Aorta (tissue), 5 donors: ENCODE measurements at places on chromosomes 13 and 19. TPM values are rescaled to one million over a fixed set of nuclear protein-coding genes. Genes with fewer than 3 reads are reported as not detected.

- no peaks in the 10 kb centered on the region for H3K4me1 ChIP-seq
- no peaks in the 10 kb centered on the region for H3K27me3 ChIP-seq
- no peak overlapping the region for H3K4me3 ChIP-seq
- no peak overlapping the region for H3K27ac ChIP-seq
- no peak for DNase-seq
Observed at GRCh38 chr13:107767119-107767518, 448.2 kb downstream of the LIG4 start.

POSTN gene
- polyA plus RNA-seq = 218 TPM

POU4F1 gene
- polyA plus RNA-seq = 2.3 TPM

DNA sequence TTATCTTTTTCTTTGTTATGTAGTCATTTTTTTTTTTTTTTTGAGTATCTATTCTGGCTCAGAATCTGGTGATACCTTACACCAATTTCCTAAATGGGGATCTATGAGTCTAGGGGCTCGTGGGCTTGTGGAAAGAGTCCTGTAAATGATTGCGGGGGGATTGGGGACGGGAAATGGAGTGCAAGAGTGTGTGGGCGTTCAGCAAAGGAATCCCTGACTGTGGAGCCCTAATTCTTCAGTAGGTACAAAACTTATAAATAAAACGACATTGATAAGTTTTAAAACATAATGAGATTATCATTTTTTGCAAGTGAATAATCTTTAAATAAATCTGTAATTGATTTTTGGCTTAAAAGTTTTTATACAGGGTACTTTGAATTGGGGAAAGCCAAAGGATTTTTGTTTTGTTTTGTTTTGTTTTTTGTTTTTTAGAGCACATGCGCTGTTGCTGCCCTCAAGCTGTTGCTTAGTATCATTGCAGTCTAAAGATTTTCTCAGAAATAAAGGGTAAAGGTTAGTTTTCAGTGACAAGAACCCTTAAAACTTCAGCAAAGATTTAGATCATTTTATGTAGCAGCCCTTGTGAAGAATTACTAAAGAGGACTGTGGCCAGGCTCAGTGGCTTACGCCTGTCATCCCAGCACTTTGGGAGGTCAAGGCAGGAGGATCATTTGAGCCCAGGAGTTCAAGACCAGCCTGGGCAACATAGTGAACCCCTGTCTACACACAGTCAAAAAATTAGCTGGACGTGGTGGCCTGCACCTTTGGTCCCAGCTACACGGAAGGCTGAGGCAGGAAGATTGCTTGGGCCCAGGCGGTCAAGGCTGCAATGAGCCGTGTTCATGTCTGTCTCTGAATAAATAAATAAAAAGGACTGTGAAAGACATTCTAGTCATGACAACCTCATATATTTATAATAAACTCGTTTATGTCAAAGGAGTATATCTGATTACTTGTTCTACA, 1.7 kb downstream of the ERCC5 start:
- H3K4me1 ChIP-seq = no peaks in the 10 kb centered on the region
- DNase-seq = no peak
- no peaks in the 10 kb centered on the region for H3K27me3 ChIP-seq
- H3K36me3 ChIP-seq = no peaks in the 10 kb centered on the region

- H3K27ac ChIP-seq = no peak overlapping the region
- no peak for DNase-seq
- no peaks in the 10 kb centered on the region for H3K4me1 ChIP-seq
- H3K4me3 ChIP-seq = no peak overlapping the region
- H3K36me3 ChIP-seq = peaks cover 5% of the 10 kb centered on the region
Observed at GRCh38 chr19:55695511-55696290, 20.7 kb downstream of the EPN1 start.

GRCh38 chr19:3658004-3658869, 31.6 kb upstream of the CACTIN start:
- no peaks in the 10 kb centered on the region for H3K4me1 ChIP-seq
- DNase-seq = no peak
- H3K27ac ChIP-seq = no peak overlapping the region
- no peaks in the 10 kb centered on the region for H3K27me3 ChIP-seq
- H3K36me3 ChIP-seq = peaks cover 4% of the 10 kb centered on the region

DNA sequence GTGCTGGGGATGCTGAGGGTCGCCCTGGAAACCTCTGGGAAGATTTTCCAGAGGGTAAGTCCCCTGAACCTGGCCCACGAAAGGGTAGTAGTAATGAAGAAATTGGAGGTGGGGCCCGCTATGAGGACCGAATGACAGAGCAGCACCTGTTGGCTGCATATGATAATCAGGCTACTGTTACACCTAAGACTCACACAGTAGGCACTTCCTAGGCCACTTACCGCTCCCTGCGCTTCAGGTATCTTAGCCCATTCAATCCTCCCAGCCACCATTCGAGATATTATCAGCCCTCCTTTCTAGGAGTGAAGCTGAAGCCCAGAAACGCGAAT, 4.3 kb upstream of the LRFN3 start:
- no peaks in the 10 kb centered on the region for H3K27me3 ChIP-seq
- no peak overlapping the region for H3K4me3 ChIP-seq
- no peak overlapping the region for H3K27ac ChIP-seq

GRIN3B gene
- not detected for polyA plus RNA-seq

SSC5D gene
- polyA plus RNA-seq = 3.7 TPM

LGALS14 gene
- not detected for polyA plus RNA-seq

DNA sequence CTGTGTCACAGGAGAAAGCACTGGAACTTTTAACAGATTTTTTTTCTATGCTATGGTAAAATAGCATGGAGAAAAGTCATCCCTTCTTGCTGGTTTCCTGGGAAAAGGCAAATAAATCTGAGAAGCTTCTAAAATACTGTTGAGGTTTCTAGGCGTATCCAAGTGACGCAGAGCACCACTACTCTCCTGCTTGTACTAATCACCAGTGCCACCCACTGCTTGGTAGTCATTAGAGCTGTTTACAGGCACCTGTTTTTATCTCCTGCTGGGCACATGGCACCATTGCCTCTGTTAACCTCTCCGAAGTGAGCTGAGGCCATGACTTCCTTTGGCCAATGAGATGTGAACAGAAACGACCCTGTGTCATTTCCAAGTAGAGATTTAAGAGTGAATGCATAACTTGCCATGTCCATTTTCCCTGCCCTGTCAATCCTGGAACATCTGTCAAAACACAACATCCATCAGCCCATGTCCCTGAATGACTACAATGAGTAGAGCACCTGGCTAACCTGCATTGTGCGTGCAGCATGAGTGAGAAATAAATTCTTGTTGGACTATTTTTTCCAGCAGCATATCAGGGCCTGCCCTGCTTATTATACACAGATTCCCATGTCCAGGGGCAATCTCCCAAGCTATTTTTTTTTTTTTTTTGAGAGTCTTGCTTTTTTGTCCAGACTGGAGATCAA, 17.3 kb upstream of the OXGR1 start:
- no peak overlapping the region for H3K4me3 ChIP-seq
- no peak for DNase-seq
- H3K27me3 ChIP-seq = no peaks in the 10 kb centered on the region
- H3K4me1 ChIP-seq = no peaks in the 10 kb centered on the region

DNA sequence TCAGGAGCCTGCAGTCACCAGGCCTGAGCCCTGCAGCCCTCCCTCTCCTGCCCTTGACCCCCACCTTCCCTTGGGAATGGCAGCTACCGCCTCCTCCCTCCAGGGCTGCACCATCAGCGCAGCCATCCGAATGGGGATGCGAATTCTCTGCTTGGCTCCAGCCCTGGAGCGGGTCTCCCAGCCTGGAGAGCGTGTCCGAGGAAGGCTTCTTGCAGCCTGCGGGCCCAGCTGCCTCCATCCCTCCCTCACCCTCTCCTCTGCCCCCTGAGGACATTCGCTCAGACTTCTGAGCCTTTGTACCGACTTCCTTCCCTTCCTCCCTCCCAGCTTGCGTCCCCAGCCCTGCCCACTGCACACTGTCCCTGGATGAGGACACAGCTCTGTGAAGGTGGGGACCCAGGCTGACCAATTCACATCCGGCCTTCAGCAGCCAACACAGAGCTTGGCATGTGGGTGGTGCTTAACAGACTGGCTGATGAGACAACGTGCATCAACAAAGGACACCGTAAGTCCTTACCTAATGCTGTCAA, 6.0 kb upstream of the NKPD1 start:
- H3K4me3 ChIP-seq = no peak overlapping the region
- no peak overlapping the region for H3K27ac ChIP-seq
- H3K4me1 ChIP-seq = no peaks in the 10 kb centered on the region
- H3K27me3 ChIP-seq = no peaks in the 10 kb centered on the region
- no peaks in the 10 kb centered on the region for H3K36me3 ChIP-seq

DNA sequence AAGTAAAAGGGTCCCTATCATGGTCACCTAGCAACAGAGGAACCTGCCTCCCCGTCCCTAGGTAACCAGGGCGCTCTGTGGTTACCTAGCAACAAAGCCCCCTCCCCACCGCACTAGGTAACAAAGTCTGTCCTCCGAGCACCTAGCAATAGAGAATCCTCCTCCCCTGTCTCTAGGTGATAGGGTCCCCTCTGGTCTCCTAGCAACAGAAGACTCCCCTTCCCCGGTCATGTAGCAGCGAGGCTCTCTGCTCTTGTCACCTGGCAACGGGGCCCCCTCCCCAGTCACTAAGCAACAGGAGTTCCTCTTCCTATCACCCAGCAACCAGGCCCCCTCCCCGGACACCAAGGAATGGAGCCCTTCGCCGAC, 307 bp downstream of the JOSD2 start:
- H3K4me1 ChIP-seq = no peaks in the 10 kb centered on the region
- no peaks in the 10 kb centered on the region for H3K36me3 ChIP-seq
- peak overlapping the region; percentile 63 for H3K4me3 ChIP-seq
- no peak overlapping the region for H3K27ac ChIP-seq
- H3K27me3 ChIP-seq = no peaks in the 10 kb centered on the region
- no peak for DNase-seq

ZNF649 gene
- polyA plus RNA-seq = 8.5 TPM

DNA sequence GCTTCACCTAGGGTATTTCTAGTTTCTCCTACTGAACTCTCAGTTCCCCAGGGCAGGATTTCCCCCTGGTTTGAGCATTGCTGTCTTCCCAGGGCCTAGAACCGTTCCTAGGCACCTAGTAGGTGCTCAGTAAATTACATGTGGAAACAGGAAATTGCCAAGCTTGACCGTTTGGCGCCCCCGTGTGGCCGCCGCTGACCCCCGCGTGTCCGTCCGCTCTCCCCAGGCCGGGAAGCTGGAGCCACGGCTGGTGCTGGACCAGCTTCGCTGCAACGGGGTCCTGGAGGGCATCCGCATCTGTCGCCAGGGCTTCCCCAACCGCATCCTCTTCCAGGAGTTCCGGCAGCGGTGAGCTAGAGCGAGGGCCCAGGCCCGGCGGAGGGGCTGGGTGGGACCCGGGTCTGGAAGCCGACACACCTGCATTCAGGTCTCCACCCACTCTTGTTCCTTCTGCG, 55.5 kb downstream of the MYH14 start:
- no peaks in the 10 kb centered on the region for H3K36me3 ChIP-seq
- no peak for DNase-seq

IL11 gene
- polyA plus RNA-seq = not detected

DNA sequence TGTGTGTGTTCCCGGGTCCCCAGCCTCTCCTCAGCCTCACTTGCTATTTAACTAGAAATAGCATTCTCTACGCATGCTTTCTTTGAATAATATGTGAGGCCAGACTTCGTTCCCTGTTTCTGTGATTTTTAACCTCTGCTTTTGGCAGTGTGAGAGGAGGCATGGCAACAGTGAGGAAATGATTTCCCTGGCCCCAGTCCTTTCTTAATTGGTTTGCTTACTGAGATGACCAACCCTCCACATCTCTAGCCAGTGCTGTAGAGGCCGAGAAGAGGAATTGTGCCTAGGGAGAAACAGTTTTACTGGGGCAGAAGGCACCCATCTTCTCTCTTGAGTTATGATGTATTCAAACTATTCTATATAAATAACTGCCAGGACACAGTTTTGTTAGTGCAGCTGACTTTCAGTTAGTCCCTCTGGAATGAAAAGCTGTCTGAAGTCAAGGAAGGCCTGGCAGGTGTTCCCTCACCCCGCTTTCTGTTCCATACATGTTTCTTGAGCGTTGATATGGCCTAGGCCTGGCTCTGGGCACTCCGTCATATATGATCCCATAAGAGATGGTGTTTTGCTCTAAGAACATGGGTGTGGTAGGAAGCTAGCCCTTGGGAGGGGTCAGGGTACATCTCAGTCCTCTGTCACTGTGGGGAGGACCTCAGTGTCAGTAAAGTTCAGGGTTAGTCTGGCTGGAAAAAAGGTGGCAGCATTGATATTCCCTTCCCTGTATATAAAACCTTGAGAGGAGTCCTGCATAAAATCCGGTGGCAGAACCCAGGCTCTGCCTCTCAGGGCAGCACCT, 73.7 kb upstream of the NPAS1 start:
- H3K36me3 ChIP-seq = no peaks in the 10 kb centered on the region
- peaks cover 8% of the 10 kb centered on the region for H3K4me1 ChIP-seq
- DNase-seq = no peak
- H3K27ac ChIP-seq = peak overlapping the region; percentile 81
- H3K4me3 ChIP-seq = no peak overlapping the region
- H3K27me3 ChIP-seq = no peaks in the 10 kb centered on the region

GRCh38 chr13:114264886-114265611, 16.4 kb upstream of the UPF3A start:
- no peaks in the 10 kb centered on the region for H3K4me1 ChIP-seq
- DNase-seq = no peak
- H3K4me3 ChIP-seq = no peak overlapping the region
- H3K36me3 ChIP-seq = peaks cover 17% of the 10 kb centered on the region
- no peak overlapping the region for H3K27ac ChIP-seq
- H3K27me3 ChIP-seq = no peaks in the 10 kb centered on the region

- H3K27ac ChIP-seq = no peak overlapping the region
- H3K4me3 ChIP-seq = no peak overlapping the region
- H3K4me1 ChIP-seq = no peaks in the 10 kb centered on the region
- DNase-seq = no peak
Observed at GRCh38 chr13:104008075-104008474, 941.9 kb upstream of the SLC10A2 start.

- no peaks in the 10 kb centered on the region for H3K27me3 ChIP-seq
- no peaks in the 10 kb centered on the region for H3K4me1 ChIP-seq
- no peak for DNase-seq
- H3K36me3 ChIP-seq = no peaks in the 10 kb centered on the region
Observed at GRCh38 chr19:7113233-7113632, 43.7 kb downstream of the ZNF557 start.

DNA sequence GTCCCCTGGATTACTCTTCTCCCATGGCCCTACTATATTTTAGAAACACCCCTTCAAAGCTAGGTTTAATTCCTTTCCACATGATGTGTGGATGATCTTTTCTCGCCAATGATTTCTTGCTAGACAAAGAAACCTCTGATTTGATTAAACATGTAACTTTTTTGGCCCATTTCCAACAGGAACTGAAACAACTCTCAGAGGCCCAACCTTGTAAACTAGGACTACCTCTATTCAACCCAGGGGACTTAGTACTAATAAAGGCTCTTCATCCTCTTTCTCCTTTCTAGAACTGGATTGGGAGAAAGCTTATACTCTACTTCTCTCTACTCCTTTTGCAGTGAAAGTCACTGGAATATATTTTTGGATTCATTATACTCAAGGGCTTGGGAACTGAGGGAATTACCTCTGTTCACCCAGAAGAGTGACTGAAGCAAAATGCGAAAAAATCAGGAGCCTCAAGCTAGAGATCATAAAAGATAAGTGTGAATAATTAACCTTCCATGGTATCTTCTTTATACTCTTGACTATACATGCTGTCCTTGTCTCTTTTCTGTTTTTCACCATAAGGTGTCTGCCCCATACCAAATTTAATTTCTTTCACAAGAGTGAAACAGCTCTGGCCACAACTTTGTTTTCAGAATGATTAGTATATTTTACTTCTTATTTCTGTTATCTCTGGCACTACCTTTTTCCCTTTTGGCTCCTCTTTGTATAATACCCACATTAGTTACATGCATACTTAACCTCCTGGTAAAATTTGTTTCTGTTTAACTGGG, 977.6 kb downstream of the SLITRK5 start:
- no peaks in the 10 kb centered on the region for H3K4me1 ChIP-seq
- H3K27me3 ChIP-seq = no peaks in the 10 kb centered on the region
- H3K36me3 ChIP-seq = no peaks in the 10 kb centered on the region
- no peak for DNase-seq
- H3K4me3 ChIP-seq = no peak overlapping the region
